Hematopoietic multipotent progenitor cell treated with erythropoietin and hydrocortisone succinate and interleukin-3 and kit ligand, for 4 days (in vitro differentiated cells): ENCODE measurements at places on chromosomes 2 and 18.

- no peak for DNase-seq
Observed at GRCh38 chr2:149036507-149037293, 1.8 kb upstream of the LYPD6B start.

- no peak for DNase-seq
Observed at GRCh38 chr18:62827397-62827796, 112.1 kb downstream of the PHLPP1 start.

DNA sequence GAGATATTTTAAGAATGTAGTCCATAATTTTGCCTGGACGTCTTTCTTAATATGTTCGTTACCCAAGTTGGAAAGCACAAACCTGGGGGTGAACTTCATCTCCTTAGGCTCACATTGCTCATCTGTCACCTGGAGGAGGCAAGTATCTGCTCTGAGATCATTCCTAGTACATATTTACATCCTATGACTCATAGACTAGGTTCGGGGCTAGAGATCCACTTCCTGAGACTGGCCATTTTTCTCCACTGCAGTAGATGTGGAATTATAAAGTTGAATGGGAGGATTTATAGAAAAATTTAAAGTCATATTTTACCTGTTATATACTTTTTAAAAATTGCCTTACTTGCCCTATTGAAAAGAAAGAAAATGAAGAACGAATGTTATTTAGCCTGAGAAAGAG, 77.5 kb upstream of the PROKR1 start:
- DNase-seq, result no peak

DNA sequence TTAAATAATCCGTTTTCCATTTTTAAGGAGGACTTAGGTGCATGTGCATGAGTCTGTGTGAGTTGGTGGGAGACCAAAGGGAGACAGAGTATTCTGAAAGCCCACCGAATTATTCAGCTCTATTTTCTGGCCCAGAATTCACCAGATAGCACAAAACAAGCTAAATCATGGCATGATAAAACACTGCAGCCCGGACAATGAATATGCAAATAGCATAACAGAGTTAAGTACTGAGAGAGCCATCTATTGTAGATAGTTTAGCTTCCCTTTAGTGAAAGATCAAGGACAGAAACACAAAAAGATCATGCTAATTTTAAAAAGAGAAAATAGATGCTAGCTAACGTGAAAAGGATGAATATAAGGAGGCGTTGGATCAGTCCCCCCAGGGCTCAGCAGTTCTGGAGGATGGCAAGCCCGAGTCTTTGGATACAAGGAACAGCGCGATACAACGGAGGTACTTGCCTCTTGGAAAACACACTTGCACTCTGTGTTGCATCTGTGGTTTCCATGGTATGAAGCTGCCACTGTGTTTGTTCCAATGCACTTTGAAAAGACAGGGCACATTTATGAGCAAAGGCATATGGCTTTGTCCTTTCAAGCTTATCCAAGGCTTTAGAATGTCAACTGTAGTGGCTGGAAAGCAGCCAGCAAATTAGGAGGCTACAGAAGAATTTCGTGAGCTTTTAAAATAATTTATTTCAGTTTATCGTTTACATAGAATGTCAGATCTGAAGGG, 119.9 kb downstream of the LYPD1 start:
- no peak for DNase-seq

DNA sequence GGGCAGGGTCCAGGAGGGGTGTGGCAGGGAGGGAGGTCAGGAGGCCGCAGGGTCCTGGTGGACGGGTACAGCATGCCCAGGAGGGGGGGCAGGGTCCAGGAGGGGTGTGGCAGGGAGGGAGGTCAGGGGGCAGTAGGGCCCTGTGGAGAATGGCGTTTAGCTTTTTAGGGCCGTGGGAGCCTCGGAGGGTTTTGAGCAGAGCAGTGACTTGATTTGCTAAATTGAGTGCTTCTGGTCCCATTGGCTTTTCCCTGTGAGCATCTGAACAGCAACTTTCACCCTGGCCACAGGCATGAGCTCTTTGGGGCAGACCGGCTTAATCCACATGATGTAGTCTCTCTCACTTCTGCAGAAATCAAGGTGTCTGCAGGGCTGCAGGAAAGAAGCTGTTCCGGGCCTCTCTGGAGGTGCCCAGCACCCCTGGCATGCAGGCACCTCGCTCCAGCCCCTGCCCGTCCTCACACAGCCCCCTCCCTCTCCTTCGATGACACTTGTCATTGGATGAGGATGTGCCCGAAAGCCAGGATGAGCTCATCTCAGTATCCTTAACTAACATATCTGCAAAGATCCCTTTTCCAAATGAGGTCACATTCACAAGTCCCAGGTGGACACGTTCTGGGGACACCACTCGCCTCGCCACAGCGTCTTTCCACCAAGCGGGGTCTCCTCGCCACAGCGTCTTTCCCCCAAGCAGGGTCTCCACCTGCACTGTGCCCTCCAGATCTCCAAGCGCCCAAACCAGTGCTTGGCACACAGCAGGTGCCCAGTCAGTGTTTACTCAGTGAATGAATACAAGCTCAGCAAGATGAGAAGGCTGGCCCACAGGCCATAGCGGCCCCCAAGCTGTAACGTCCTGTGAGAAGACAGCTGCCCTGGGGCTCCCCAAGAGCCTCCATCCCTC, 94.0 kb downstream of the NDUFA10 start:
- DNase-seq, result no peak

DNA sequence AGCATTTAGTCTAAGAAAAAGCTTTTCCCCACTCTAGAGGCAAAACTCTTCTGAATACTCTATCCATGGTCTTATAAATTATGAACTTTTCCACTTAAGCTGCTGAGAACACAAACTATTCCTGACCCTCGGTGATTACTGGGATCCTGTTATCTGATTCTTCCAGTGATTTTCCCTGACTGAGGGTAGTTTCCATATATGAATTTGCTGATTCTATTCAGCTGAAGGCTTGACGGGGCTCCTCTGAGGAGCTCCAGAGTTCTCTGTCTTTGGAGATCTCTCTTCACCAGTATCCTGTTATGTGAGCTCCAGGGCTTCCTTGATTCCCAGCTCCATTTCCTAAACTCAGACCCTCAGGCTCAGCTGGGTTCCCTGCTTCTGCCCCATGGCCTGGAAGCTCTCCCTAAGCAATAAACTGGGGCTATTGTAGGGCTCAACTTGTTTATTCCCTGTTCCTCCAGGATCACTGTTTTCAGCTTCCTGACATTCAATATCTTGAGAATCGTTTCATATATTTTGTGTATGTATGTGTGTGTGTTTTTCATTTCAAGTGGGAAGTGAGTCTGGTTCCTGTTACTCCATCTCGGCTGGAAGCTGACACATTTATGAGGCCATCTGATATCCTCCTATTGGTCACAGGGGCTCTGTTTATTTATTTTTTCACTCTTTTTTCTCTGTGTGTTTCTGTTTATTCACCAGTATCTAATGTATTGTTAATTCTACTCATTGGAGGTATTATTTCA, 78.2 kb downstream of the ARHGAP28 start:
- DNase-seq, result no peak

GRCh38 chr2:6784291-6784690, 81.4 kb downstream of the CMPK2 start:
- peak; percentile 23 for DNase-seq

GRCh38 chr2:96601382-96602292, 36.5 kb downstream of the KANSL3 start:
- DNase-seq, result peak; percentile 77
